ENCODE measurements at places on chromosomes 13 and 19.

GRCh38 chr13:49044008-49044407 lies 68.3 kb downstream of the FNDC3A start:
- DNase-seq: no peak

DNA sequence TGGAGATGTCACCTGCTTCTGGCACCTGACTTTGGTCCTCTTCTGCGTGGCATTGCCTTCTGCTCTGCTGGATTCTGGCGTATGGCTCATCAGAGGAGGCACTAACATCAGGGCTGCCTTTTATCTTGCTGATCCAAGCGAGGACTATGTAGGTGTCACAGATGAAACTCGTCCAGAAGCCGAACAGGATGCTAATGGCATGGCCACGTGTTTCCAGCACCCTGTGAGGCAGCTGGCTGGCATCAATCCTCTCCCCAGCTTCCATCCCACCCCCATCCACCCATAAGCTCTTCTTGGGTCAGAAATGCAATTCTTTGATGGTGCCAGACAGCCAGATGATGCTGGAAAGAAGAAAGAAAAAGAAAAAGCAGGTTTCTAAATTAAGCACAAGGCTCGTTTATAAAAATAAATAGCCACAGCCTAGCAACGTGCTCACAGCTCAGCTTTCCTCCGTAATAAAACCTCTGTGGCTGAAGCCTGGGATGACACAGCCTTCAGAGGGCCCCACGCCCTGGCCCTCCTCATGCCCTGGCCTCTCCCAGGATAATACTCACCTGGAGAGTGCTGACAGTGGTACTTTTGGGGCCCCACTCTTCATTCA lies 212.9 kb upstream of the SERP2 start:
- no peak for DNase-seq

- no peak for DNase-seq
Measured at GRCh38 chr13:89786531-89786930, 1561.0 kb upstream of the MIR17HG start.

DNA sequence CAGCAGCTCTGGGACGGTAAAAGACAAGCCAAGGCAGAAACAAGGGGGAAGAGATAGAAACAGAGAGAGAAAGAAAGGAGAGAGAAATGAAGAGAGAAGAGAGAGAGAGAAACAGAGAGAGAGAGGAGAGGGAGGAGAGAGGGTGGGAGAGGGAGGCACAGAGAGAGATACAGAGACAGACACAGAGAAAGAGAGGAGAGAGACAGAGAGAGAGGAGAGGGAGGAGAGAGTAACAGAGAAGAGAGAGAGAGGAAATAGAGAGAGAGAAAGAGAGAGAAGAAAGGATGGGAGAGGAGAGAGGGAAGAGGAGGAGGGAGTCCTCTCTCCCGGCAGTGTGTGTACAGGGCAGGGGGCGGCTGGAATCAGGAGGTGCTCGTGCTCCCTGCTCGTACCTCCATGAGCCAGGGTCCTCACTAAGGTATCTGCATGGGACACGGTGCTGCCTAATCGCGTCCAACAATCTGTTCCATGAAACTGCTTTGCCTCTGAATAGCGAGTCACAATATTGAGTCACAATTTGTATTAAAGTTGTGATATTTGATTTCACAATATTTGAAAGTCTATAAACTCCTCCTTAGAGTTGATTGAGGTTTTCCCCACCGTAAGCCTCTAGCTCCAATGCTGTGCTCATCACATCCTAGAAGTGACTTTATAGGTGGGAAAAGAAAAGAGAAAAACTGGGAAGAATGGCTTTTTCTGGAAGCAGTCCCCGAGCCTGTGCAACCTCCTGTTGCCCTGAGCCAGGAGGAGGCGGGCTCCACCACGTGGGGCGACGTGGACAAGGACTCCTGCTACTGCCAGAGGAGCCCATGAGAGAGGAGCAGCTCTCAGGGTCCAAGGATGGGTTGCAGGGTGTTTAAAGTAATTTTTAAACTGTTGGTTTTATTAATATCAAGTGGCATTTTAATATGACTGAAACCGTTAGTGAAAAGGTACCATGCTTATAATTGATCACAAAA lies 81.7 kb upstream of the ARHGEF7 start:
- no peak for DNase-seq

DNA sequence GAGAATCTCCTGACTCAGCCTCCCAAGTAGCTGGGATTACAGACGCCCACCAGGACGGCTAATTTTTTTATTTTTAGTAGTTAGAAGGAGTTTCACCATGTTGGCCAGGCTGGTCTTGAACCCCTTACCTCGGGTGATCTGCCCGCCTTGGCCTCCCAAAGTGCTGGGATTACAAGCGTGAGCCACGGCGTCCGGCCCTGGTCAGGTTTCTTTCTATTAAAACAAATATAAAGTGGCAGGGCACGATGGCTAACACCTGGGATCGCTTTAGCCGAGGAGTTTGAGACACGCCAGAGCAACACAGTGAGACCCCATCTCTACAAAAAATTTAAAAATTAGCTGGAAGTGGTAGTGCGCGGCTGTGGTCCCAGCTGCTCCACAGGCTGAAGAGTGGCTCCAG lies 1.5 kb upstream of the MED25 start:
- DNase-seq: no peak

GRCh38 chr13:112679932-112680677 lies 9.7 kb upstream of the ATP11A start:
- no peak for DNase-seq

DNA sequence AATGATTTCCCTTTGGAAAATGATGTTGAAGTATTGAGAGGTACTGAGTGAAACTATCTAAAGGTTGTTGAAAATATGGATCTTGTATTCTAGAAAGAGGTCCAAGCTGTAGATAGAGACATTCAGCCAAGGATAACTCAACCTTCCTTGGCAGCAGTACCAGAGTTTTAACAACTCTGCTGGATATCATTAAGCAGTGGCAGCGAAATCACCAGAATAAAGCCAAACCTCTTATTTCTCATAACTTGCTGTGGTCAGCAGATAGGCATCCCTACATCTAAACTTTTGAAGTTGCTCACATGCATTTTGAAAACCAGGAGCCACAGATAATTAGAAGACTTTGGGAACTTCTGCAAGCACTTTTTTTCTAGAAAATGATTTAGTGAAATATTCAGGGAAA lies 559.8 kb downstream of the IRS2 start:
- no peak for DNase-seq

GRCh38 chr13:110070511-110071120 lies 236.3 kb downstream of the COL4A1 start:
- DNase-seq: no peak

DNA sequence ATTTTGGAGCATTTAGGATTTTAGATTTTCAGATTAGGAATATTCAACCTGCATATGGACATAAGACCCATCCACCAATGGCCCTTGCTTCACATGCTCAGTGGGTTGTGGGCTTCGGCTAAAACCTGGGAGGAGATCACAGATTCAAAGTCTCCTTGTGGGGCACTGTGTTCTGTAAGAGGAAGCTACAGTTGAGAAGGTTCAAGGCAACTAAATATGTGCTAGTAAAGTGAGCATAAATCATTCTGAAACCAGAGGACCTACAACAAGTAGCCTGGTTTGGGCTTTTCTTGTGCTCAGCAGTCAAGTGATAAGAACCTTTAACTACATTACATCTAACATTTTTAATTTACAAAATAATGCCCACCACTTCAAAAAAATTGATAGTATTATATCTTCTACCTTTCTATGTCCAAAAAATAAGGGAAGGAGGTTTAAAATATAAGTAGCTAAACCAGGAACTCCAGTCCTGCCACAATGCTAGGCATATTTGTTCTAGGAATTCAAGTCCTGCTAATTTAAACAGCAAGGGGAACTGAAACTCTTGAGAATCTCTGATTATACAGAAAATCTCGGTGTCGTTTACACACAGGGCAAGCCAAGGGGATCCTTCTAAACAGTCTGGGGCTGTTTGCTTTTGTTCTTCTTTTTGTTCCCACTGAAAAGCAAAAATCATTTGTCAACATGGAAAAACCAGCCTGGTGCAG lies 36.6 kb downstream of the FOXO1 start:
- no peak for DNase-seq

DNA sequence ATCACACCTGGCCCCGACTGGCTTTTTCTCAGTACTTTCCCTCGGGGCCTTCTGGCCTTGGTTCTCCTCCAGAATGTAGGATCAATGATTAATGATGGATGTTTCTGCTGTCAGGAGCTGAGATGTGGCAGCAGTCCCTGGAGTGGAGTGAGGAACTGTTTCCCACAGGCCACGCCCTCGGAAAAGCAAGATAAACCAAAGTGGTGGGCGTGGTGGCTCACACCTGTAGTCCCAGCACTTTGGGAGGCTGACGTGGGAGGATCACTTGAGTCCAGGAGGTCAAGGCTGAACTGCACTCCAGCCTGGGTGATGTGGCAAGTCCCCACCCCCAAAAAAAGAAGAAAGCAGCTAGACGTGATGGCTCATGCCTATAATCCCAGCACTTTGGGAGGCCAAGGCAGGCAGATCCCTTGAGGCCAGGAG lies 7.1 kb upstream of the SHFL start:
- no peak for DNase-seq

Data from SIG-M5 (cell line).